SW 1271 (cell line): ENCODE measurements at places on chromosomes 4 and X.
A peak's percentile ranks its signal among the peaks of the same experiment; 100 is the strongest.

- DNase-seq: peak; percentile 70
These were observed at the start of gene NUDT6 for GRCh38 chr4:122921971-122922876. TSS of gene NUDT6 (minus strand) at chr4:122922597. CDS start at chr4:122922572, 25 bp downstream.

DNA sequence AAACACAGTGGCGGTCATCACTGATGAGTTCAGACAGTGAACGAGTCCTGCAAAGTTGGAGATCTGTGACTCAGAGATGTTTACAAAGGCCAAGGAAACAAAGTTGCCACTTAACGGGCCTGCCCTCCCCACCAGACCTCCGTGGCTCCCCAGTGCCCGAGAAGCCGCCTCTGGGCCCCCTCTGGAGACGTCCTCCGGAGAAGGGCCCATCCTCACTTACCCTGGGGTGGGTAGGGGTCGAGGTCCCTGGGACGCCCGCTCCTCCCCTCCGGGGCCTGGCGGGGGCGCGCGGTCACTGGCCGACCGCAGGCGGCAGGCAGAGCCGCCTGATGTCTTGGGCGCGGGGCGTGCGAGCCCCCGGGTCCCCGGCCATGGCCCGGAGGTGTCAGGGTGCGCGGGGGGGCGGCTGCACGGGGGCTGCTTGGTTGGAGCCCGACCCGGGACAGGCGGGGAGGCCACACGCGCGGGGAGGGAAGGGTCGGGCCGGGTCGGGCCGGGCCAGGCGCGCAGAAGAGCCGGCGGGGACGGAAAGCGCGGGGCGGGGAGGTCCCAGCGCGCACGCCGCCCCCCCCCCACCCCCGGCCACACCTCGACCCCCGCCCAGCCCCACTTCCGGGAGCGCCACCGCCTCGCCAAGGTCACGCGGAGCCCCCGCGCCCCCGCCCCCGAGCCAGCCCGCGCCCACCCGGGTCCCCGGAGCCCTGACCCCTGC lies 529 bp downstream of the DHRSX start:
- no peak for DNase-seq

- DNase-seq: no peak
These were observed 14.5 kb upstream of the FGG start for GRCh38 chr4:154626793-154627484.

- DNase-seq: no peak
These were observed 158.1 kb upstream of the USP38 start for GRCh38 chr4:143026459-143027170.

DNA sequence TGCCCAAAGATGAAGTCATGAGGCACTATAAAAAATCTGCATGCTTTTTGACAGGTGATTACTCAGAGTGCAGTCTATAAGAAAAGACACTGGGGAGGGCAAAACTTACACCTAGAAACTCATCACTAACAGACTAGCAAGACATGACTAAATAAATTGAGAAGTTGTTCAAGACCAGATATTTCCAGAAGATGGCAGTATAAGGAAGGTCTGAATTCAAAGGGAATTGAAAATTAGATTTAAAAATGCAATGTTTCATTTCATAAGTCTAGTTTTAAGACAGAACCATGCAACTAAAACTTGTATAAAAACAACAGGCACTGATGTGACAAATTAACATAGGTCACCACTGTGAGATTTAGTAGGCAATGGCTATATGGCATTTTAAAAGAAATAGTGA lies 232.5 kb upstream of the POF1B start:
- no peak for DNase-seq

- DNase-seq: no peak
These were observed 1.3 kb downstream of the YTHDC1 start for GRCh38 chr4:68348577-68348976.

DNA sequence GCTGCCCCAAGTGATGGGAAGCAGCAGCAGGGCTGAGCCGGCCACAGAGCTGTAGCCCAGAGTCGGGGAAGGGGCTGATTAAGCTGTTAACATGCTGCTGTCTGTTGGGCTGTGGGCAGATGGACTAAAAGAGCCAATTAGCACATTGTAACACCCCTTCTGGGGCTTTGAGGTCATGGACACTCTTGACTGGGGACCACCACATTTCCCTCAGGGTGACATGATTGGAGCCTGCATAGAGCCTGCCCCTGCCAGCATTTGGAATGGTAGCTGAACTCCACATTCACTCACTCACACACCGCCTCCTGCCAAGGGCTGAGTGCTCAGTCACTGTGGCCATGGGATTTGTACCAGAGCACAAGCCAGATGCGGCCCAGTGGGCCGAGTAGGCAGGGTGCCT lies 646.9 kb downstream of the FAT4 start:
- no peak for DNase-seq

DNA sequence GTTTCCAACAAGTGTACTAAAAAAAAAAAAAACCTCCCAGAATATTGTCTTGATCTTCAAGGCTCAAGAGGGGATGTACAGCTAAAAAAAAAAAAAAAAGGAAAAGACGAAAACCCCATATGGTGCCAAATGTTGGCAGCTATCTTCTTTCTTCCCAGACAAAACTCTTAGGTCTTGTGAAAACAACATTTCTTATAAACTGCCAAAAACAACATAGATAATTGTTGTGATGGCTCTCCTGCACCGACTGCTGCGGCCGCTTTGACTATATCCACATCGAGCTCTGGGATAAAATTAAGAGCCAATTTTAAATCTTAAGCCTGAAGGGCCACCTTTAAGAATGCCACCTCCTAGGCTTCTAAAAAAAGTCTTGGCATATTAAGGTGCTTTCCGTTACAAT lies 23.5 kb downstream of the PDGFC start:
- DNase-seq: no peak

DNA sequence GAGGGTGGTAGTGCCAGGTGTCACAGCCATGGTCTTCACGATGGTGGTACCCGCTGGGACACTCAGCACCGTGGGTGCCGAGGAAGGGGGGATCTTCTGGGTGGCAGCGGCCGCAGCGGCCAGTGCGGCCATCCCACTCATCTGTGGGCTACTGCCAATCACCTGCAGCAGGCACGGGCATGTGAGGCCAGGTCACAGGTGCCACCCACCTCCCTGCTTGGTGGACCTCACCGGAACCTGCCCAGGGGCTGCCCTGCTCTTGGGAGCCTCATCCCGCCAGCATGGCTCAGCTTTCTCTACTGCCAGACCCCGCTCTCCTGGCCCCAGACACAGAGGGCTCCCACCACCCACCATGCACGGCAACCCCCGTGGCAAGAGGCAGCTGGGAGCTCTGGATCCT lies 13.0 kb downstream of the HCFC1 start:
- no peak for DNase-seq

DNA sequence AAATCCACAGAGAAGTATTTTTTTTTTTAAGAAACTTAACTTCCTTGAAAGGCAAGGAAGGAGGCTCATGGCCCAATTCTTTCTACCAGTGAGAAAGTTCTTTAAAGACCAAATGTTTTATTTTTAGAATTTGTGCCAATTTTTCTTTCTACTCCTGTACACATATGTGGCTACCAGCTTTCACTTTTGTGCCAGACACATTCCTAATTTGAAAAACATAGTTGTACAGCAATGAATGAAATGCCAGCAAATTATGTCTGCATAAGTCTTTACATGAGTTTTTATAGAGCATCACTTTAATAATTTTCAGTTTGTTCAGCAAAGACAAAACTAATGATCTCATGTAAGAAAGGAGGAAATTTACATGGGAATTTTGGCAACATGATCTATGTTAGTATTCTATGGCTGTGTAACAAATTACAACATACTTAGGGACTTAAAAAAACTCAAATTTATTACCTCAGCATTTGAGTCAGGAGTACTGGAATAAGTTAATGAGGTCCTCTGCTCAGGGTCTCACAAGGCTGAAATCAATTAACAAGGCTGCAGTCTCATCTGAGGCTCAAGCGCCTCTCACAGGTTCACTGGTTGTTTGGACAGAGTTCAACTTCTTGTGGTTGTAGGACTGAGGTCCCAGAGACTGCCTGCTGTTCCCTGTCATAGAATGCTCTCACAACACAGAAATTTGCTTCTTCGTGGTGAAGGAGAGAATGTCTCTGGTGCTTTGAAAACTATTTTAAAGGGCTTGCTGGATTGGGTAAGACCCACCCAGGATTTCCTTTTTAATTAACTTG lies 678.2 kb upstream of the FAM241A start:
- DNase-seq: no peak

GRCh38 chr4:94488670-94489069 lies 36.9 kb downstream of the PDLIM5 start:
- no peak for DNase-seq

DNA sequence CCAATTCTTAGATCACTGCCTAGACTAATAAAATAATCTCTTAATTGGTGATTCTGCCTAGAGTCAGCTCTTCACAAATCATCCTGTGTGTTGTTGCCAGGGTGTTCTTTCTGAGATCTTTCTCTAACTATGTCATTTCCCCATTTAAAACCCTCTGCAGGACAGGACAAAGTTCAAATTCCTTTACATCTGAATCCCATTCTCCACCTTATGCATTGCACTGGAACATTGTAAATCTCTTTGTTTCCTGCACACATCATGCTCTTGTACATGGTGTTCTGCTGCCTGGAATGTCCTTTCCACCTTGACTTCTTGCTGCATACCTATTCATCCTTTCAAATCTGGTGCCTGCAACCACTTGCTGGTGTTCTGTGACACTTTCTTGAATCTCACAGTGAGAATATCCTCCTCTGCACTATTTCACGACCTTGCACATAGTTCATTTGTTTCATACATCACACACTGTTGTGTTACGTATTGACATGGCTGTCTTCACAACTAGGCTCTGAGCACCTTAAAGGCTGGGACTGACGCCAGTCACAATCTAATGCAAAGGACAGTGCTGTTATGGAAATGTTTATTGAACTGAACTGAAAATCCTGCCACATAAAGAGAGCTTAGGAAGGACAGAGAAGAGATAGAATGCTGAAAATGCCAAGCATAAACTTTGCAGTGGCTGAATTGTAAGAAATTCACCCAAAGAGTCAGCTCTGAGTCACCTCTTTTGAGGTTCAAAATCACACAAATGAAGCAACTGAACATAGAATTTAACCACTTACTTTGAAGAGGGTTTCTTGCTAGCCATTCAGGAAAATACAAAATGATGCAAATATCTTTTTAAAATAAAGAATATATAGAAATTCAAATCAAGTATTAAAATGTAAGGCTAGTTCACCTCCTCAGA lies 26.4 kb upstream of the SMIM14 start:
- no peak for DNase-seq

GRCh38 chr4:14790494-14790893 lies 211.8 kb upstream of the CPEB2 start:
- DNase-seq: no peak

- no peak for DNase-seq
These were observed 340.2 kb downstream of the GASK1B start for GRCh38 chr4:157832596-157832995.

DNA sequence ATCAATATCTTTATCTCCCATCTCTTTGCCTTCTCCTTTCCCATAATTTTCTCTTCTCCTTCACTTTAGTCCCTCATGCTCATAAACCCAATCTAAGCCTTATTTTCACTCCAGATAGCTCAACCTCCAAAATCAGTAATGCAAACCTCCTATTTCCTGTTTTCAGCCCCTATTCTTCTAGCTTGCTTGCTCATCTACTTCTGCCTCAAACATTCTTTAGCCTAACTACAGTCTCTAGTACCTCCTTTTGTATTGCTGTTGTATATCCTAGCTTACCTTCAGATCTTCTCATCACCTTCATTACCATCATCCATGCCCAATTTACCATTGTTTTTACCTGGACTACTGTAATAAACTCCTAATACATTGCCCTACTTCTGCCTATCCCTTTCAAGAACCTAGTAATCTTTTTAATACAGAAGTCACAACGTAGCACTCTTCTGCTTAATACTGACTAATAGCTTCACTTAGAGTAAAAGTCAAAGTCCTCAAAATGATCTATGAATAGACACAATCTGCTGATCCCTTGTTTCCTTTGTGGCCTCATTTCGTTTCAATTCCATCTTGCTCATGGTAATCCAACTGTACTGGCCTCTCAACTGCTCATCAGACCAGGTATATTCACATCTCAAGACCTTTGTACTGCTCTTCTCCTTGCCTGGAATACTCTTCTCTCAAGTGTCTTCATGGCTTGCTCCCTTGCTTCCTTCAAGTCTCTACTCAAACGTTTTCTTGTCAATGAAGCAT lies 123.4 kb downstream of the FAM13A start:
- no peak for DNase-seq

GRCh38 chrX:23832721-23833120 lies 49.7 kb downstream of the SAT1 start:
- no peak for DNase-seq

GRCh38 chr4:99305638-99306400 lies 15.0 kb upstream of the ADH1A start:
- no peak for DNase-seq
